ENCODE measurements at places on chromosomes 6 and 20.
A peak's percentile ranks its signal among the peaks of the same experiment; 100 is the strongest.

DNA sequence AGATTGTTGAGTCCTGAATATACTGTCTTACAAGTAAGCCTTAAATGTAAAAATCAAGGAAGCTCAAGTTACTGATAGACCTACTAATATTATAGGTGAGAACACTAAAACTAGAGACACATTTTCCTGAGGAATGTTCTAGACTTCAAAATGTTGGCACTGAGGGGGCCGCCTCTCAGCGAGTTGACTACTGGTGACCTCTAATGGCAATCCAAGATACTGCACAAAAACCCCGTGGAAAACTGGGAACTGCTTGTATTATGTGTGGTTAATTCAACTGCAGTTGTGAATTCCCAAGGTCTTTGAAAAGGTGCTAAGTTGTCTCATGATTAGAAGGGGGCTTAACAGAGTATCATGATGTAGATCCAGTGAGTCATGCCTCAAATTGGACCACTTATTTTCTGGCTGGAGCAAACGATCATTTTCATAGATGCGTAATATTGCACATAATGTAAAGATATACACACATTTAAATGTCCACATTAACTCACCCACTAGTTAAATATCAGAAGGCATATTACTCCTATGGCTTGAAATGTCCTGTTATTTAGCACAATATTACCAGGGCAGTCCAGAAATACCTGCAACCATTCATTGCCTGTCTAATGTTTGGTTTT, 336.2 kb downstream of the FOXA2 start:
- no peak for DNase-seq

- no peak for DNase-seq
Observed at GRCh38 chr6:106273087-106273486, 52.5 kb downstream of the ATG5 start.

DNA sequence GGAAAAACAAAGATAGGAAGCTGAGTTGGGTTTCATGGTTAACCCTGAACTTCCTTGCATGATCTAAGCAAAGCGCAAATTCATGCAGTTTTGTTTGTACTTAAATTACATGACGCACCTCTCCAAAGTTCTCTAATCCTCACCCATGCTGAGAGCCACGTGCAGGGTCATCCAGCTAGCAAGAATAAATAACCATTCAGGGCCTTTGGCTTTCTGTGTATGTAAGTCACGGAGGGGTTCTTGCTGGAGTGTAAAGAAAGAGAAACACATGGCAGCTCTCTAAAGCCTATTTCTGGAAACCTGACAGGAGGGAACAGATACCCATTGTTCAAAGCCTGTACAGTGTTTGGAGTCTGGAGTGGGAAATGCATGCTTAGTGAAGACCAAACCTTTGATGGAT, 171.7 kb upstream of the CCN2 start:
- no peak for DNase-seq

DNA sequence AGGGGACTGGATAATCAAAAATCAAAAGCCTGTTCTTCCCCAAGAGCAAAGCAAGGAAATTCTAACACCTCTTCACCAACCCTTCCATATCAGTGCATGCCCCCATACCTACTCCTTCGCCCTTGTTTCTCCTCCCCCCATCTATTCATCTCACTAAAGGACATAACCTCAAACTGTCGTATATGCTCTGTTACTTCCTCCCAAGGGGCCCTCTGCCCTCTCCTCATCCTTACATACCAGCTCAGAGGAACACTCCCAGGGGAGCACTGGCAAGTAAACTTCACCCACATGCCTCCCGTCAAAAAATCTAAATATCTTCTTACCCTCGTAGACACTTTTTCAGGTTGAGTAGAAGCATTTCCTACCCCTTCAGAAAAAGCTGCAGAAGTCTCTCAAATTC, 9.4 kb upstream of the ADTRP start:
- DNase-seq: no peak

DNA sequence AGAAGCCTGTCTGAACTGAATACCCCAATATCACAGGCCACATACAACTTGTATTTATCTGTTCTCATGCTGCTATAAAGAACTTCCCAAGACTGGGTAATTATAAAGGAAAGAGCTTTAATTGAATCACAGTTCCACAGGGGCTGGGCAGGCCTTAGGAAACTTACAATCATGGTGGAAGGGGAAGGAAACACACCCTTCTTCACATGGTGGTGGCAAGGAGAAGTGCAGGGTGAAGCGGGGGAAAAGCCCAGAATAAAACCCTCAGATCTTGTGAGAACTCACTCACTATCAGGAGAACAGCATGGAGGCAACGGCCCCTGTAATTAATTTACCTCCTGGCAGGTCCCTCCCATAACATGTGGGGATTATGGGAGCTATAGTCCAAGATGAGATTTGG, 50.3 kb upstream of the FNDC1 start:
- DNase-seq: no peak

DNA sequence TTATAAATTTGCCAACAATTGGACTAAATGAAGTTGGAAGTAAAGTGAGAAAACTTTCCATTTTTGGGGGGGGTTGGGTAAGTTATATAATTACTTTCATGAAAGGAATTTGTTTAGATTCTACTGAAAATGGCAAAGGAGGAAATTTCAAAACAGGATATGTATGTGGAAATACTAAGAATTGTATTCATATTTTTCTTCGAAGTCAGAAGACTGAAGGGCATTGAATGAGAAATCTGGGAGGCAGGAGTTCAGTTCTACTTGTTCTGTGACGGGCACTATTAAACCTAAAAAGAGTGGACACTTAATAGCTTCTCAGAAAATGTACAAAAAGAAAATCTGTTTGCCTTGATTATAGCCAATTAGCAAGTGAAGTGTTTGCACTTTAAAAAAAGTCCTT, 114.7 kb downstream of the PRIM2 start:
- DNase-seq: no peak

- peak; percentile 40 for DNase-seq
Observed at GRCh38 chr20:13822459-13822858, 37.6 kb downstream of the NDUFAF5 start.

GRCh38 chr6:15244620-15245360, 1.1 kb upstream of the JARID2 start:
- peak; percentile 41 for DNase-seq

DNA sequence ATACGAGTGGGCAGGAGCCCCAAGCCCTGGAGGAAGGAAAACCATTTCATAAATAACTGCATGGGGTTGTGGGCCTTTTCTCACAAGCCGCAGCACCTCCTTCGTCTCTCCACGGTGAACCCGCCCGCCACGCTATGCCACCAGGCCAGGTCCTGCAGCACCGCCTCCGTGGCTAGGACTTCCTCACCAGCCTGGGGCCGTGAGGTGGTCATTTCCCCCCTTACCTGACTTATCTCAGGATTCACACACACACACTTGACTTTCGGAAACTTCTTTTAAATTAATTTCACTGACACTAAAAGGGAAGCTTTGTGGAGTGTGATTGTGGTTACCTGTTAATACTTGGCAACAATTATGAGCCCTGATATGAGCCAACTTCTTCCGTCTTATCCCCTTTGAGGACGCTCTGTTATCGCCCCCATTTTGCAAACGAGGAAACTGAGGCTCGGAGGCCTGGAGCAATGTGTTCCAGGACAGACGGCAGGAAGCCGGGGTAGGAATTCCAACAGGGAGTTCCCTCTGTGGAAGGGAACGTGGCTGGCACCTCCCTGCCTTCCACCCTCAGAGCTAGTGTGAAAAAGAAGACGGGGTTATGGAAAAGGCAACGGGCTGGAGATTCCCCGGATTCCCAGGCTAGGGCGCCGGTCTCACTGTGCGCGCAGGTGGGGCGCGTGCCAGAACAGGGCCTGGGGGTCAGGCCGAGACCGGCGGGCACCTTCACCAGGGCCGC, 817 bp upstream of the SLCO4A1 start:
- DNase-seq: no peak

DNA sequence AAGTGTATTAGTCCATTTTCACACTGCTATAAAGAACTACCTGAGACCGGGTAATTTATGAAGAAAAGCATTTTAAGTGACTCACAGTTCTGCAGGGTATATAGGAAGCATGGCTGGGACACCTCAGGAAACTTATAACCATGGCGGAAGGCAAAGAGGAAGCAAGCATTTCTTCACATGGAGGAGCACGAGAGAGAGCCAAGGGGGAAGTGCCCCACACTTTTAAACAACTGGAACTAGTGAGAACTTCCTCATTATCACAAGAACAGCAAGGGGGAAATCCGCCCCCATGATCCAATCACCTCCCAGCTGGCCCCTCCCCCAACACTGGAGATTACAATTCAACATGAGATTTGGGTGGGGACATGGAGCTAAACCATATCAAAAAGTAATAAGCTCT, 28.3 kb upstream of the B3GAT2 start:
- DNase-seq: no peak

DNA sequence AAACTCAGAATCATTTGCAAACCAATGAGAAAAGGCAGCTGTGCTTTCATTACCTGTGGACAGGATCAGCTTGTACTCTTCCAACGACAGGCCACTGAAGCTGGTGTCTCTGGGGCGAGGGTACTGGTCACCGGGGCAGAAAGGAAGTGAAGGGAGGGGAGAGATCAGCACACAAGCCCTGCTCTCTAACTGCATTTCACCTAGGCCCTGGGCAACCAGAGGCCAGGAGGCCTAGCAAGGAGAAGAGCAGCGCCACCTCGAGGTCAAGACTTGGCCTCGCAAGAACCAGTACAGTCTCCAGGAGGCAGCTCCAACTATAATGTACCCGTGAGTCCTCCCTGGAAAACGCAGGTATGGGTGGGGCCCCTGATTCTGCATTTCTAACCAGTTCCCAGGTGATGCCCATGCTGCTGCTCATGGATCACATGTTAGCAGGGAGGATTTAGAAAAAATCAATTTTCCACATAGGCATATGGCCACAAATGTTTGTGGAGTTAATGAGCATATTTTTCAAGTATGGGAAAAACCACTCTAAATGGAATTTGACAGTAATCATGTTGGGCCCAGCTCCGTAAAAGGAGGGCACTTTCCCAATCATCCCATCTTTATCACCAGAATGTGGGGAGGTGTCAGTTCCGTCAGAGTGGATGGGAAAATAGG, 11.0 kb downstream of the UQCC2 start:
- DNase-seq: peak; percentile 29

DNA sequence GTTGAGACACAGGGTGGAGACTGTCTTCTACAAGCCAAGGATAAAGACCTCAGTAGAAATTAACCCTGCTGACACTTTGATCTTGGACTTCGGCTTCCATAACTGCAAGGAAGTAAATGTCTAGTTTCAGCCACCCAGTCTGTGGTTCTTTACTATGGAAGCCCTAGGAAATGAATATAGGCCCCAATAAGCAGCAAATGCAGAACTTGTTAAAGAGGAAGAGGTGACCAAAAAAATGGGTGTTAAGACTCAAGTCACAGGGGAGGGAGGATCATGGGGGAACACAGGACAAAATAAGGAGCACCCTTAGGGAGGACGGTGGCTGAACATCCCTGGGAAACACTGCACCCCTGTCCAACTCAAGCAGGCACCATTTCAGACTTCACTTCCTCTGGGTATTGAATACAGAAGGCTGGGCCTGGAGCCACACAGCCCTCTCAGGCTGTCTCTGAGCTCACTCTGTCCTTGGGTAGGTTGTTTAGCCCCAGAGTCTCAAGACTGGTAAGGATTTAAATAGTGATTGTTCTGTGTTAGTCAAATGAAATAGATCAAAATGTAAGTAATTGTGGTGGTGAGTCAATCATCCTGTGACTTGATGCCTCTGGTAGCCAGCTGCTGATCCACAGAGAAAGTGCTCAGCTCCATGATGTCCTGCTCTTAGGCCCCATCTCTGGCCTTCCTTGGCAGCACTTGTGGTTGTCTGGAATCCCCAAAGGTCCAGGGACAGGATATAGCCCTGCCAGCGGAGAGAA, 30.5 kb upstream of the SIRPD start:
- no peak for DNase-seq

DNA sequence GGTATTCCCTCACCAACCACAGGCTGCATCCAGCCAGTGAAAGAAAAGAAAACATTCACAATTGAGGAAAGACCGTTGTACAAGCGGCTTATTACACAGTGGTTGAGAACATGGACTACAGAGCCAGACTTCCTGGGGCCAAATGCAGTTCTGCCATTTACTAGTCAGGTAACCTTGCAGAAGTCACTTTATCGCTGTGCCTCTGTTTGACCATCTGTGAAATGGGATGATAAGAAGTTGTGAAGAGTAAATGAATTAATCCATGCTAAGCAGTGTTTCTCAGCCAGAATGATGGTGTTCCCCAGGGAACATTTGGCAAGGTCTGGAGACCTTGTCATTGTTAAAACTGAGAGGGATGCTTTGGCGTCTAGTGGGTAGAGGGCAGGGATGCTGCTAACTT, 14.8 kb downstream of the ARHGAP40 start:
- DNase-seq: no peak

GRCh38 chr6:106192824-106193223, 106.7 kb downstream of the PRDM1 start:
- DNase-seq: no peak
